Panc1 (cell line): ENCODE measurements at places on chromosomes 12 and 14. TPM values are rescaled to one million over a fixed set of nuclear protein-coding genes. Genes with fewer than 3 reads are reported as not detected.

Gene WNT5B
- 36.9 TPM for total RNA-seq

Gene KCNH3
- total RNA-seq, result 0.64 TPM

Gene OAS1
- 4.5 TPM for total RNA-seq

Gene LETMD1
- total RNA-seq, result 47.9 TPM

Gene ACVRL1
- total RNA-seq, result 0.36 TPM

Gene SMCO2
- total RNA-seq, result 0.36 TPM

DNA sequence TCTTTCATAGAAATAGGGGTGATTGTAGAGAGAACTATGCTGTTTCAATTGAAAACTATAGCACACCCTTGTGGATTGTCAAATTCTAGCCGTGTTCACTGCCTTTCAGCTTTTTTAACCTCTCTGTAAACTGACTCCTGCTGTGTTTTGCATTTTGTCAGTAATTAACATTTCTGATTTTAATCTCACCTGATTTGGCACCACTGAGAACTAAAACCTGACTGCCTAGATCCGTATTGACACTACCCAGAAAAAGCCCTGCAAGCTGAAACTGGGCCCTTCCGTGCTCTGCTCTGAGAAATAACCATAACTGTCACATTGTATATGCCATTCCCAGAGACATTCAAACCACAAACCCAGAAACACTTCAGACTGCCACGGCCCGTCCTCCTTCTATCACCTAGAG is 26.6 kb upstream of the ETV6 start:
- DNase-seq, result no peak

- no peak for DNase-seq
Observed at GRCh38 chr12:113048716-113049127, 7.8 kb upstream of the DTX1 start.

DNA sequence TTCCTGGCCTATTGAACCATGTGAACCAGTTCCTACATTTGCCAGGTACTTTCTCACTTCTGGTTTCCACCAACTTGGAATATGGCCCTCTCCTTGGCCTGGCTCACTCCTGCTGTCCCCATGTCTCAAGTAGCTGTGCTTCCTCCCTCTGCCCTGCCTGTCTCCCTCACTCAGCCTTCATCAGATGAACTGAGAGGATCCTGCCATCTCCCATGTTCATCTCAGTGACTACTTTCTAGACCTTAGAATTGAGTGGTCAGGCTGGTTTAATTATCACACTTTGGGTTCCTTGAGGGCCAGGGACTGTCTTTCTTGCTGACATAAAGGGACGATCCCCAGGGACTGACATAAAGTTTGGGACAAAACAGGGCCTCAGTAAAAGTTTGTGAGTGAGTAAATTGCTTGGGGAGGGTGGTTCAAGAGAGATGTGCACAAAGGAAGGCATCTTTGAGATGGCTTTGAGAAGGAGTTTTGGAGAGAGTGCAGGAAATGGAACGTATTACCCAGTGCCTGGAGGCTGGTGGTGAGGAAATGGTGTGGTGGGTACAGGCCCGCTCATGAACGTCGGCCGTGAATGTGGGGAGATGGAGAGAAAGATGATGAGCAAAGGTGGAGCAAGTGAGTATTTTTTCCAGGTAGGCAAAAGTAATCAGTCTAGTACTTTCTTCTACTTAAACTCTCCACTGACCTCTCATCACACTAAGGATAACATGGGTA is 20.8 kb downstream of the DYRK2 start:
- DNase-seq, result no peak

DNA sequence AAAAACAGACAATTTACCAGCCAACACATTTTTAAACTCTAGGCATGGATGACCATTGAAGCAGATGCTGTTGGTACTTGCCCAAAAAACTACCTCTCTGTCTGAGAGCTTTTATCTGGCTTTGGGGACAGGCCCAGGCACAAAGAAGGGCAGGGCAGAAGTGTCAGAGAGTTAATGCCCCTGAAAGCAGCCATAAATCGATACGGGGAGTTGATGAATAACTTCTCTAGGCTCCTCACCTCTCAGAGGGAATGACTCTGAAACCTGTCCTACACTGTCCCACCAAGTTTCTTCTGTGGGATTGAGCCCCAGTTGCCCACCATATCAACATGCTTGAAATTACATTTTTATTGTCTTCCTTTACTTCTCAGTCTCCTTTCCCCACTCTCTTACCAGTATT is 113.0 kb upstream of the DAAM1 start:
- no peak for DNase-seq

GRCh38 chr12:89504560-89505346 is 19.8 kb downstream of the GALNT4 start:
- no peak for DNase-seq

DNA sequence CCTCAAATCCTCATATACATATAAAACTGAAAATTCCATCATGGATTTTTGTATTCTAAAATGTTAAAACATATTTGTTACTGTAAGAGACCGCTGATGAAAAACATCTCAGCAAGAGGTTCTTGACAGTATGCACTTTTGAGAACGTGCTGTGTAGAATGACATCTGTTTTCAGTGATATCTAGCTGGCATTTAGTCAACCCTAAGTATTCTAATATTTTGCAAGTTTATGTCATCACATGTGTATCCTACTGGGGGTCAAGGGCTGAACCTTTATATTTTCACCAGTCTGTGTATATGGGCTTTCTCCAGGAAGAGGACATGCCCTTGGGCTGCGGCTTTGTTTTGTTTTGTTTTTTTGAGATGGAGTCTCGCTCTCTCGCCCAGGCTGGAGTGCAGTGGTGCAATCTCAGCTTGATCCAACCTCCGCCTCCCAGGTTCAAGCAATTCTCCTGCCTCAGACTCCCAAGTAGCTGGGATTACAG is 22.0 kb upstream of the YARS2 start:
- no peak for DNase-seq

- DNase-seq, result no peak
Observed at GRCh38 chr12:46457958-46458357, 85.4 kb upstream of the SLC38A2 start.

DNA sequence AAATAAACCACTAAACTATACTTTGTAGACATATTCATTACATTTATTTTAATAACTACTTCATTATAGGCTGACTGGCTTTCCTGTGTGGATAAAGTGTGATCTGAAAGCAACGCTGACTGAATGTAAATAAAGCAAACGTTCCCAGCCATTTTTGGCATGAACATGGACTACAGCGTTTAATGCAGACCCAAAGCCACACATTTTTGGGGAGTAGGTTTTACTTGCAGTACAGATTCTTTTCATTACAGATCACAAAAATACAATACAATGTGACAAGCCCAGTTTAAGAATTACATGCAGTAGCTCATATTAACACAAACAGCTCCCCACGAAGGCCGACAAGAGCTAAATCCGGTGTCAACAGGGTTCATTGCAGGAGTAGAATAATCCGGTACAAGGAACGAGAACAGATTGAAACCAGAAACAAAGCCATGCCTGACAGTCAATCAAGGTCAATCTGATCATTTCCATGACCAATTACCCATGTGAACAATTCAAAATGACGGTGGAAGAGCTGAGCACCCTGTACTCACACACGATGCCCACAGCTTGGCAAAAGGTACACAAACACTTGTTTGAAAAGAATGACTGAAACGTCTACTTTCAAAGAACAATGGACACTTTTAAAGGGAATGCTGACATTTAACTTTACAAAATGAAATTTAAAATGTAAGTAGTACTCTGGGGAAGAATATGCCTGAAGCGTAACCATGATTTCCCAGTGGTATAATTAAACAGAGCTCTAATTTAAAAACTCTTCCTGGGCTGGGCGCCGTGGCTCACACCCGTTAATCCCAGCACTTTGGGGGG is 5.3 kb downstream of the BAG5 start:
- DNase-seq, result no peak

- DNase-seq, result no peak
Observed at GRCh38 chr12:117318591-117318990, 42.8 kb downstream of the NOS1 start.

GRCh38 chr14:33332497-33332896 is 393.8 kb downstream of the NPAS3 start:
- DNase-seq, result no peak

GRCh38 chr12:3602488-3602887 is 111.5 kb downstream of the PRMT8 start:
- no peak for DNase-seq

DNA sequence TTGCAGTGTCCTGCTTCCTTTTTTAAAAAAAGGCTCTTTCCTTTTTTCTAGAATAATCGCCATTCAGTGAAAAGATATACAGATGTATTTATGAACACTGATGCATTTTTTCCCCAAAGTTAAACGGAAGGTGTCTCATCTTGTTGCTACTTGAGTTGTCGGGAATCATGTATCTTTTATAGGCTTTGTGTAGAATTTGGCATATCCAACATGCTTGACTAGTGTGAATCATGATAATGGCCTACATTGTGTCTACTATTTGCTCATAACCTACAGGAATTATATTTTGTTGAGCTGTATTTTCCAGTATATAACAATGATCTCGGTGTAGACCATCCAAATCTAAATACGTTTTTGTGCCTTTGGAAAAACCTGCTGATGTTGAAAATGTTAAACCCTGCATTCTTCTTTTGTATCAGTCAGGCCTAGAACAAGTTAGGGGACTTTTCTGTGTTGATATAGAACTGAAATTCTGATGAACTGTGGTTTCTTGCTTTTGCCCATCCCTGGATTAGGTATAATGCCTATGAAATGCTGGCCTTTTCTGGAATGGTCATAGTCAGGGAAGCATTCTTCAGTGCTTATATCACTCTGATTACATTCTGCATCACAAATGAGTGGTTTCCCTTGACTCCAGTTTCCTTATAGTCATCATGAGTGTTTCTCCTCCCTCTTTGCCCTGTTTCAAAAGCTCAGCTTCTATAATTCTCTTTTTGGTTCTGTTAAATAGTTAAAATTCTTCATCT is 10.8 kb downstream of the BMAL2 start:
- peak; percentile 97 for DNase-seq

DNA sequence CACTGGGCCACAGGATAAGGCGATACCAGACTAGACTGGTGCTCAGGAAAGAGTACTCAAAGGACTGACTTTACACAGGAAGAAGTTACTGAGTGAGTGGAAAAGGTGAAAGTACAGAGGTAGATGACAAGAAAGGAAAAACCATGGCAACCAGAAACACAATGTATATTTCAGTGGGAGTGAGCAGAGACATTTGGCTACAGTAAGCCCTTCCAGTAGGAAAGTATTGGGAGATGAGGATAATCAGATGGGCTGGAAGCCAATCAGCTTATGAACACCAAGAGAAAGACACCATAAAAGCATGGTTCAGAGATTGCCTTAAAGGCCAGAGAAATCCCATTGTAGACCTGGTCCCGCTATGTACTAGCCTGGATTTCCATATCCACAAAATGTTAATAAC is 51.6 kb downstream of the TMTC1 start:
- DNase-seq, result no peak

DNA sequence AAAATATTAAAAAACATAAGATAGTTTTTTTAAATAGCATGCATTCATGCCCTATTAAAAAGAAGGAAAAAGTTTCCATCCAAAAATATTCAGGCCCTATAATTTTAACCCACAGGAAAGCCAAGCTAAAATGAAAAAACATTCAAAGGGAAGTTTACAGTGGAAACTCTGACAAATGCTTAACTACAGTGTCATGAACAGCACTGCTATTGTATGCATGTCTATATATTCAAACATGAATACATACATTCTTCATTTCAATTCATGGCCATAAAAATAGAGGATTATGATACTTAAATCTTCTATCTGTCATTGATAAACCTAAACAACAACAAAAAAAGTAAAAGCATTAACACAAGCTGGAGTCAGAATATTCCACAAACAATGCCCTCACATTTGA is 67.4 kb downstream of the PPP2R5E start:
- DNase-seq, result no peak

GRCh38 chr14:70077005-70077404 is 111.7 kb downstream of the SLC8A3 start:
- DNase-seq, result no peak

- DNase-seq, result no peak
Observed at GRCh38 chr12:110253176-110253575, 27.9 kb upstream of the ATP2A2 start.

DNA sequence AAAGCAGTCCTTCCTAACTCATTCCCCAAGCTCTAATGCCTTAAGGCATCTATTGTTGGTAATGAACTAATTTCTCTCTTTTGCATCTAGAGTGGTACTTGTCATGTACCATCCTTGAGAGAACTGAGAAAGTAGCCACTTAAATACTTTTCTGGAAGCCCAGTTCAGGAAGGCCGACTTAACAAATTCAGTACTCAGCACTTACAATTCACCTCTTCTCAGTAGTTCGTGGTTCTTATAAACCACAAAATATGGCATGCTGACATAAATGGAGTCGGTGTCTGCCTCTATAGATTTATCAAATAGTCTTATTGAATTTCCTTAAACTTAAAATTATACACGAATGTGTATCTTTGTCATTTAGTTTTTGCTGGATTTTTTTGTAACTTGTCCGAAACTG is 9.4 kb upstream of the COCH start:
- DNase-seq, result no peak

GRCh38 chr14:52434955-52435354 is 117.3 kb downstream of the TXNDC16 start:
- no peak for DNase-seq

- DNase-seq, result no peak
Observed at GRCh38 chr12:19245666-19246065, 116.1 kb downstream of the PLEKHA5 start.

- no peak for DNase-seq
Observed at GRCh38 chr14:50362764-50363713, 33.6 kb downstream of the CDKL1 start.

DNA sequence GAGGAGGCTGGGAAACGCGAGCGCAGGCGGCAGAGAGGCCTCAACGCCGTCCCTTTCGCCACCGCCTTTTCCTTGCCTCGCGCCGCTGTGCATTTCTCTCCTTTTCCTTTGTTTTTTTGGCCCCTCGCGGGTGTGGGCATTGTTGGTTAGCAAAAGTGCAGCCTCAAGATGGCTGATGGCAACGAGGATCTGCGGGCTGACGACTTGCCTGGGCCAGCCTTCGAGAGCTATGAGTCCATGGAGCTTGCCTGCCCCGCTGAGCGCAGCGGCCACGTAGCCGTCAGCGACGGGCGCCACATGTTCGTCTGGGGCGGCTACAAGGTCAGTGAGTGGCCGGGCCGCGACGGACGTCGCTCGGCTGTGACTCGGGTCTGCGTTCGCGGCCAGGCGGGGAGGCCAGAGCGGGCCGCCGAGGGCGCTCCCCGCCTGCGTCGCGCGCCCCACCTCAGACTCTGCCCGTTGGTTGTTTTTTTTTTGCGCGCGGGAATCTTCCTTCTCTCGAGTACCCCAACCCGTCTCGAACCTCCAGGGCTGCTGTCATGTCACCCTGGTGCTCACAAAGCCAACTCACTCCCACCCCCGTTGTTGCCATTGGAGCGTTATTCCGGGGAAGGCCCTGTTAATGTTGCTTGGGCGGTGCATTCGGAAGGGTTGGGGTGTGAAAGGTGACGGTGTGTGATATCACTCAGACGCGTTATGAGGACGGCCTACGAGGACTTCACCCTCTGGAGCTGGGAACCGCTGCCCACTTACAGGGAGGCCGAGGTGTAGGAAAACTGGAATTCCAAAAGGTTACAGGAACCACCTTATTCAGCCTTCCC is 558 bp downstream of the KLHDC2 start:
- DNase-seq, result no peak

GRCh38 chr12:110116623-110117022 is 7.5 kb upstream of the IFT81 start:
- no peak for DNase-seq
